Bladder microvascular endothelial cell (primary cell): ENCODE measurements at places on chromosomes 3 and 15. TPM values are rescaled to one million over a fixed set of nuclear protein-coding genes. Genes with fewer than 3 reads are reported as not detected.

The CLDN16 gene
- 0.06 TPM in 1 of 2 replicates, not detected in the other for total RNA-seq

The GABRR3 gene
- not detected in 2 replicates for total RNA-seq

The C15orf61 gene
- 1.0 and 1.1 TPM in 2 replicates for total RNA-seq

The SLC12A1 gene
- not detected in 2 replicates for total RNA-seq

The WDR53 gene
- total RNA-seq, result 5.7 and 10.7 TPM in 2 replicates

The CLPX gene
- total RNA-seq, result 32.1 and 66.0 TPM in 2 replicates

The FBXW12 gene
- total RNA-seq, result not detected in 2 replicates

The ANKRD63 gene
- not detected in 2 replicates for total RNA-seq

The ROBO1 gene
- total RNA-seq, result 1.1 and 1.8 TPM in 2 replicates

The PRSS50 gene
- not detected in 2 replicates for total RNA-seq

The XCR1 gene
- not detected in 2 replicates for total RNA-seq

The AGBL1 gene
- not detected in 2 replicates for total RNA-seq

The MEIS2 gene
- 9.7 and 23.3 TPM in 2 replicates for total RNA-seq

The NMNAT3 gene
- 0.81 and 1.5 TPM in 2 replicates for total RNA-seq

The PPP2R3A gene
- 7.0 and 7.1 TPM in 2 replicates for total RNA-seq
